ENCODE measurements at places on chromosomes 16 and 17.

DNA sequence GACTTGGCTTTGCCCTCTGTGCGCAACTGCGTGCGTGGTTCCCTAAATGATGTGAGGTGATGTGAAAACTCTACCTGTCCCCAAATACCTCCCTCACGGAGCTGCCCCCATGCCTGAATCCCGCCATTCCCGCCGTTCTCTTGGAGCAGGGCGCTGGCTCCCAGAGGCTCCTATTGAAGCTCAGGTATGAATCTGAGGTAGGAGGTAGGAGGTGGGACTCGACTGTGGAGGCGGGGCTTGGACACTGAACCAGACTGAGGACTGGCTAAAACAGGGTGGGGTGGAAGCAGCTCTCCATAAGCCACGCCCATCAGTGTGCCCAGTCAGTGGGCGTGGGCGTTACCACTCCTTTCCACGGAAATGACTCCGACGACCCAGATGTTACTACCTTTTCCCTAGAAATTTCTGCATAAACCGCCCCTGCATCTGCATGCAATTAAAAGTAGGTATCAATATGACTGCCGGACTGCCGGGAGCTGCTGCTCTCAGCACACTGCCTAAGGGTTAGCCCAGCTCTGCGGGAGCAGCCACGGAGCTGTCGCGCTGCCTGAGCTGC lies 41.0 kb downstream of the FOXL1 start:
- no peak for DNase-seq

DNA sequence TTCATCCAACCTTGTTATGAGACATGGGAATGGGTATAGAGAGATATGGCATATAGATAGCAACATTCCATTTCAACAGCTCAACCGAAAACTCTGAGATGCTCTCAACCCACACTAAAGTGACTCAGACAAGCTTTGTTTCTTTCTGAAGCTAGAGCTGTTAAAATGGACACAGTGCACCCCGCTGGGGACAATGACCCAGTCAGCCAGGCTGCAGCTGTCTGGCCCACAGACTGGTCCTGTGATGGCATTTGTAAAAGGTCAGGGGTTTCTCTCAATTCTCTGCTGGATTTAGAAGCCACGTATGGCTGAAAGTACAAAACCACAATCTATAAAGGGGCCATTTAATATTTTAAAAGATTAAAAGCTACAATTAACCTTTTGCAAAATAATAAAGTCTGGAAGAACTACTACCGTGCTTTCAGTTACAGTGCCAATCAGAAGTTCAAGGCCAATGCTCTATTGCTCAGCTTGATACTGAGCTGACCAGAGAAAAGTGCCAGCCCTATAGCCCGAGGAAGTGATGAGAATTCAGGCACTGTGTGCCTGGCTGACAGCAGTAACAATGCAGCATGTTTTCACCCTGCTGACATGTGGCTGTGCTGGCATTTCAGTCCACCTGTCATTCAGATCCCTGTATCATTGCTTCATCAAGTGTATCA lies 60.2 kb downstream of the TEX2 start:
- DNase-seq: no peak

DNA sequence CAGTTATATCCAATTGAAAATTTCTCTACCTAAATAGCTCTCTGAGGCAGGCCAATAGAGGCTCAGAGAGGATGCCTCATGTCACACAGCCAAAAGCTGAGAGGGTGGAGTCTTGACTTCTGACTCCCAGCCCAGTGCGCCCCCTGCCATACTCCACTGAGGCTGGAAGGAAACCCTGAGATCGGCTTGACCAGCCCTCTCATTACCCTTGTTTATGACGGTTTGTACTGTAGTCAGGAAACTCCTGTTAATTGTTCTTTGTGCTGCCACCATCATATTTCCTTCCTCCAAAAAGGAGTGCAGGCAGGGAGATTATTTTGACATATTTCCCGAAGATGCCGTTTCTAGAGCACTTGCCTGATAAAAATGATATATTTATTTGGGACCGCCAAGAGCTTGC lies 107.9 kb downstream of the AIPL1 start:
- no peak for DNase-seq

- DNase-seq: no peak
Observed at GRCh38 chr16:56993204-56993603, 3.8 kb downstream of the NLRC5 start.

DNA sequence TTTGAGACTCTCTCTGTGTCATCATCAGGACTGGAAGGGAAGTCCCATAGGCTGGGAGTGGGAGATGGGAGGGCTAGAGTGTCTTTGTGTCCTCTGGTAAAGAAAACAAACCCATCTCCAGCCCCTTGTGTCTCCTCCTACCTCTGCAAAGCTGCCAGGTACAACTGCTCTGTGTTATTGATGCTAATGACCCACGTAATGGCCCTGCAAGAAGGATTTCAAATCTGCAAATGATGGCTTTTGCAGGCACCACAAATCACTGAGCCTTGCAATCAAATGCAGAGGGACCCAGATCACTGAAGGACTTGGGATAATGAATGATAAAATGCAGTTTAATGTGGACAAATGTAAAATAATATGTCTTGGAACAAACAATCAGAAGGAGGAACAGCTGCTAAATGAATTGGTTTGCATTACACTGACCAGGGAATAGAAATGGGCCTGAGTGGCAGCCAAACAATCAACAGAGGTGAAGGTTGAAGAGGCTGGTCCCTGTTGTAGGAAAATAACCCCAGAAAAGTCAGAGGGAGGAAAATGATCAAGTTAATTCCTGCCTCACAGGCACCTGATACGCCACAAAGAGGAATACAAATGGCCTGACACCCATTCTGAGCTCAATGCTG lies 425.1 kb downstream of the UTP18 start:
- DNase-seq: no peak

- DNase-seq: no peak
Observed at GRCh38 chr16:59179446-59180082, 445.4 kb upstream of the GOT2 start.

DNA sequence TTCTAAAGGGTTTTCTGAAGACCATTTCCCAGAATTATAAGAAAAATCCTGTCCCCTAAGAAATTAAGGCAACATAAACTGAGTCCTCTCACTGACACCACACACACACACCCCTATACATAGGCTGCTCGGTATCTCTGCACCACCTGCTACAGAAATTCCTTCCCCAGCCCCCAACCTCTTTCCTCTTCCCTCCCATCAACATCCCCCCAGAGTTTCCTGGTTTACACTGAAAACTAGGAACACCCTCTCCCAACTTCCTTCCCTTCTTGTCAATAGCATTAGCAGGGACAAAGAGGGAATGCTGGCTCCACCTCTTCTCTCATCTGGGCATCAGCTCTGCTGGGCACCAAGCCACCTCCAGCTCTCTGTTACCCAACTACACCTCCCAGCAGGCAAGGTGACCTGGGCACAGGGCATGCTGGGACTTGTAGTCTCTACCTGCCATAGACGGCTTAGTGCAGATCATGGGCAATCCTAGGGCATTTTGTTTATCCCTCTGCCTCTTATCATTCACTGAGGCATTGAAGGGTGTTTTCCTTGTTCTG lies 15.7 kb downstream of the CAVIN1 start:
- no peak for DNase-seq

- DNase-seq: no peak
Observed at GRCh38 chr16:30974348-30974747, 10.7 kb upstream of the HSD3B7 start.

DNA sequence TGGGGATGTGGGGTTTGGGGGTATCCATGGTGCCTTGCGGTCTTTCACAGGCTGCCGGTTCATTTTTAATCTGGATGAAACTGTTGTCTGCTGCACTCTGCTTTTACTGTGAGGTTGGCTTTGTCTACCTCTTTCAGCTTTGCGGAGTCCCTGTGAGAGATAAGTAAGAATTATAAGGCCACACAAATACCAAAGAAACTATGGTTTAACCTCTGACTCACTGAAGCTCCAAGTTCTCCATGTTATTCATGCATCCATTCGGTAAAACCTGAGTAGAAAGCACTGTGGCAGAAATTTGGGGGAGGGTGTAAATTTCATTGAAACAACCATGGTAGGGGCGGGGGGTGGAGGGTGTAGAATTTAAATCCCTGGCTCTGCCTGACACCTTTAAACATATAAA lies 30.5 kb downstream of the KIAA0753 start:
- no peak for DNase-seq

- no peak for DNase-seq
Observed at GRCh38 chr16:988471-989353, 7.1 kb downstream of the SOX8 start.

- DNase-seq: no peak
Observed at GRCh38 chr17:18281788-18282187, 21.3 kb downstream of the MIEF2 start.

DNA sequence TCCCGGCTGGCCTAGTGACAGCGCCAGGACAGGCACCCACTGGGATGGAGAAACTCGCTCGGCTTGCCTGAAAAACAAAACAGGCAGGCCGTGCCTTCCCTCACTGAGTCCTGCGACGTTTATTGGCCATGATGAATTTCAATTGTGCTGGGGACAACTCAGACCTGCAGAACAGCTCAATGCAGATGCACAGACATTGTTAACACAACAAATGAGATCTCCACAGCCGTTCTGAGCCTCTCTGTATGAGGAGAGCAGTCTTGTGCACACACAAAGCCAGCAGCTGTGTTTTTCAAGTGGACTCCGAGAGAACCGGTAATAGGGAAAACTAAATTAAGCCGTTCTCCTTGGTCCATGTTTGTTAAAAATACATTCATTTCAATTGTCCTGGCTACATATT lies 15.9 kb downstream of the SHISA6 start:
- no peak for DNase-seq

DNA sequence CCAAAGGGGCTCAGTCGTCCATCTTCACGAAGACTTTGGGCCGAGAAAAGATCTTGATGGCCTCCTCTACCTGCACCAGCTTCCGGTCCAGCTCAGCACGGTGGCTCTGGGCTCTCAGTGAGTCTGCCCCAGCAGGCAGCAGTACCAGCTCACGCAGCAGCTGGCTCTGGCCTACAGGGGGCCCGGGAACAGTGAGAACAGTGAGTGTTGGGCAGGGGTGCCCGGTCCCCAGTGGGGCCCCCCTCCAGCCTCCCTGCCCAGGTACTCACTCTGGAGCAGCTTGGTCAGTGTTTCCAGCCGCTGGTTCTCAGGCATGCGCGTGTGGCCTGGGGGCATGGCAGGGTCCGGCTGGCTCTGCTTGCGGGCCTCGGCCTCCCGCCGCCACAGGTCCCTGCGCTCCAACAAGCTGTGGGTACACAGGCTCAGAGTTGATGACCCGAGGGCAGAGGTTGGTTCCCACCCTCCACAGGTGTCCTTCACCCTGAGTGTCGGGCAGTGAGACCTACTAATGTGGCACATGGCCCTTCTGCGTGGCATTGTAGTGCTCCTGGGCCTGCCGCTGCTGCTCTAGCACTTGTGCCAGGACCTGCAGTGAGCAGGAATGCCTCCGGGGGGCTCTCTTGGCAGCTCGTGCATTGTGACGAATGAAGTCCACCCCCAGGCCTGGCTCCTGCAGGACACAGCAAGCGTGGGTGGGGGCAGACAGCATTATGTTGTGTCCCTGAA lies 2.6 kb downstream of the PARD6A start:
- DNase-seq: no peak

GRCh38 chr16:3754081-3754703 lies 36.9 kb upstream of the TRAP1 start:
- no peak for DNase-seq

GRCh38 chr17:45135978-45136791 lies 698 bp downstream of the ACBD4 start:
- DNase-seq: no peak

DNA sequence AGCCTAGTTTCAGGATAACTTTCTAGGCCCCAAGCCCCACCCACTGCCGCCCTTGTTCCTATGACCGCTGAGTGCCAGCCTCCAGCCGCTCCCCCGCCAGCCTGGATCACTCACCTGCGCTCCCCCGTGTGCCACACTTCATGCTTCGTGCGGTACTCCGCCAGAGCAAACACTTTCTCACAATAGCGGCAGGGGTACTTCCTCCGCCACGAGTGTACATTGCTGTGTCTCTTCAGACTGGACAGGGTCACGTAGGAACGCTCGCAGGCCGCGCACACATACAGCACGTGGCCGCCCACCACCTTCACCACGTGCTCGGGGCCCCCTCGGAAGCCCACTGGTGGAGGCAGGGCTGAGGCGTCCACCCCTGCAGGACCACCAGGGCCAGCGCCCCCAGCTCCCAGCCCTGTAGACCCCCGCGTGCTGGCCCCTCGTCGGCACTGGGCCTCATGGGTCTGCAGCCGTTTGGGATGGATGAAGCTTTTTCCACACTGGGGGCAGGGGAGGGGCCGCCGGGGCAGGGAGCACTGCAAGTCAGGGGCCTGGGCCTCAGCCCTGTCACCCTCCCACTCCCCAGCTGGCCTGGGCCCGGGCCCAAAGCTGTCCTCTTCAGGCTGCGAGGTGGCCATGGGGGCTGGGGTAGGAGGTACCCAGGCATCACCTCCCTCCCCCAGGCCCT lies 13.7 kb downstream of the ZBTB4 start:
- DNase-seq: no peak

- DNase-seq: no peak
Observed at GRCh38 chr16:22380529-22380928, 6.1 kb upstream of the CDR2 start.

DNA sequence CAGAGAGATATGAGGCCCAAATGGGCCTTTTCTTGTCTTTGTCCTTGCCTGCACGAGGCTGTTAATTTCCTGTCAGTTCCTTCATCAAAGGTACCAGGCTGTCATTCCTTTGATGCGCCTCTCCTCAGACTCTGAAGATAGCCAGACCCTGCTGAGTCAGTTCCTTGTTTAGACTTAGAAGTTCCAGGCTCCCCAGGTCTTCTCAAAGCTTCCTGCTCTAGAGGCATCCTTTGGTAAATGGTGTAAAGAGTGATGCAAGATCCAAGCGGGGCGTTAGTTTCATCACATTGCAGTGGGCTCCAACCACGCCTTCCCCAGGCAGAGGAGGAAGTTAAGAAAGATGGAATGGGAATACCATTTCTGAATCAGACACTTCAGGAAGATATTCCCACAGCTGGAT lies 4.0 kb upstream of the CDH11 start:
- DNase-seq: no peak

- no peak for DNase-seq
Observed at GRCh38 chr17:14840616-14841231, 424.4 kb downstream of the PMP22 start.

GRCh38 chr16:12661656-12662172 lies 142.0 kb downstream of the CPPED1 start:
- no peak for DNase-seq

DNA sequence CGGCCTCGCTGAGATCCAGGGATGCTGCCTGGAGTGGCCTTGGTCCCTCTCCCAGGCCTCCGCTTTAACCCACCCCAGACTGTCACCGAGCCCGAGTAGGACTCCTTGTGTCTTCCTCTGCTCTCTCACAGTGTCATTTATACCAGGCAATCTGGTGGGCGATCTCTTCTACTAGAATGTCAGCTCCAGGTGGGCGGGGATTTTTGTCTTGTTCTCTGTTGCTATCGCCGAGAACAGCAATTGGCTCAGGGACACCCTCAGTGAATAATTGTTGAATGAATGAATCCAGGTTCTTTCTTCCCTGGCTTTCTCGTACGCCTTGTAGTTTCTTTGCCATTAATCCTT lies 591 bp downstream of the DHX38 start:
- DNase-seq: no peak
